ENCODE measurements at places on chromosomes 2 and 18.

- DNase-seq = no peak
Observed at GRCh38 chr18:2879889-2880288, 33.1 kb downstream of the EMILIN2 start.

DNA sequence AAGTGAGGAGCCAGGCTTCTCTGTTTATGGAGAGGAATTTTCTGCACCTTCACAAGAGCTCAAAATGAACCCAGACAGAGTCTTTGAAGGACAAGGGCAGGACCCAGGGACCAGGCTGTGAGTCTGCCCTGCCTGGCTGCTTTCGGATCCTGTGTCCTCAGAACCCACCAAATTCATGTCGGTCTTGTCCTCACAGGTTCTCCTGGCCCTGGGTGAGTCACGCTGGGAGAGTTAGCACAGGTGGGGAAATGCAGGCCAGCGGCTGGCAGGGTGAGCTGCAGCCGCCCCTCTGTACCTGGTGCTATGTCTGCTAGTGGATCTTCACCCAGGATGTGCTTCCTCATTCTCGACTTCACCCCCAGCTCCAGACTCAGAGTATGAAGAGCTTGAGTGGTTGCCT lies 35.8 kb upstream of the TPO start:
- no peak for DNase-seq

GRCh38 chr2:48397846-48398245 lies 132.1 kb upstream of the STON1 start:
- no peak for DNase-seq

DNA sequence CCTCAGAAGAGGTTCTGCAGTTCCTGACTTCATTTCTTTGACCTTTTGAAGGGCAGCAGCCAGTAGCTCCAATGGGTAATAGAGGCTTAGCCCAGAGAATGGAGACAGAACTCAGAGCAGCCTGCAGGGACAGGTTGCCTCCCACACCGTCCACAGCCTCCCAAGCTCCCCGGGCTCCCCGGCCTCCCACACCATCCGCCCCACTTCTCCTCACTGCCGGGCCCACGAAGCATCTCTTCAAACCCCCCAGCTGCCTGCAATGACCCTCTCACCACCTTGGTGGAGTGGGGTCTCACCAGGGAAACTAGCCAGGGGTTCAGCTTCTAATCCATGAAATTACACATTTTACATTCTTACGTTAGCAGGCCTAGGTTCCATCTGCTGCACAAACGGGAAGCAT lies 652.0 kb upstream of the SALL3 start:
- no peak for DNase-seq

GRCh38 chr2:64587561-64587960 lies 63.4 kb downstream of the AFTPH start:
- DNase-seq = no peak

DNA sequence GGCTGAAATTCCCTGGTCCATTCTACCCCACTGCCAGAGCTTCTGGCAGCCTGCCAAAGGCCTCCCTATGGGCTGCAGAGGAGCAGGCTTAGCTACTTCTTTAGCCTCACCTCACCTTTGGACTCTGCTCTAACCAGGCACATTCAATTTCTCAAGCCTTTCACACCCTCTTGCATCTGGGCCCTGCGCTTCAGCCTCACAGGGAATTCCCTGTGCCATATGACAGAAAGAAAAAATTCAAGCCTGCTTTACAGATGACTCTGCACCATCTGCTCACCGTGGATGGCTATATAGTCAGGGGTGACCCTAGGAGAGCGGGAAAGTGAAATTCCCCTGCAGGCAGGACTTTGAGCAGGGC lies 62.5 kb downstream of the REEP1 start:
- no peak for DNase-seq

DNA sequence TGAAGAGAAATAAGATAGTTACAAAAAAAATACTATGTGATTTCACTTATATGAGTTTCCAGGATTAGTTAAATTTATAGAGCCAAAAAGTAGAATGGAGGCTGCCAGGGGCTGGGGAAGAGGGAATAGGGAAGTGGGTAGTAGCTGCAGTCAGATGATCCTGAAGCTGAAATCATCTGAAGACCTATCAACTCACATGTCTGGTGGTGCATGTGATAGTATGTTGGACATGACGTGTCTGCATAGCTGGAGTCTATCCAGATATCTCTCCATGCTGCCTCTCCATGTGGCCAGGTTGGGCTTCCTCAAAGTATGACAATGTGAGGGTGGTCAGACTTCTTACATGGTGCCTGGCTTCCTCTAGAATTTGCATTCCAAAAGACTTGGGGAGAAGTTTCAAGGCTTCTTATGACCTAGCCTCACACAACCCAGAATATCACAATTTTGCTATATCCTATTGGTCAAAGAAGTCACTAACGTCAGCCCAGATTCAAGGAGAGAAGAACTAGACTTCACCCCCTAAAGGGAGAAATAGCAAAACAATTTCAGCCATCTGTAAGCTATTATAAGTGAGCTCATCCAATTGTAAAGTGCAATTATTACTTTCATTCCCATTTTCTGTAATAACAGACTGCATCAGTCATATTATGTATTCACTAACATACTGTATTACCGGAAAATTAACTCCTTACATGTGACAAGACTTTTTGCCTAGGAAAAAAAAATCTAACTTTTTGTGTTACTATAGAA lies 14.0 kb upstream of the ZNF396 start:
- DNase-seq = no peak

DNA sequence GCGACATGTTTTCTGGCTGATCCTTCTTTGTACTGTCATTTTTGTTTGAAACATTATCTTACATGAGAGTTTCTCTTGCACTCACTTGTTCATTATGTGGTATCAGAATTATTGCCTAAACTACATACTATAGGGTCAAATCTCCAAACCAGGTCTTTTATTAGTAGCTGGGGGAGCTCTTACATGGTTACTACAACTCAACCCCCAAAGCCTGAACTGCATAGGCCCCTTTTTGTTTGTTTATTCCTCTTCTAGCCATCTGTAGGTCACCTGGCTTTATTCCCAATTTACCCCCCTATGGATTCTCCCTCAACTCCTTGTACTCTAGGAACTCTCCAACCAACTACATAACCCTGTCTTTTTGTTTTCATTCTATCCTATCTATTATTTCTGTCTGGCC lies 46.7 kb downstream of the PUM2 start:
- DNase-seq = no peak

- DNase-seq = no peak
Observed at GRCh38 chr2:51103205-51103604, 71.3 kb upstream of the NRXN1 start.

DNA sequence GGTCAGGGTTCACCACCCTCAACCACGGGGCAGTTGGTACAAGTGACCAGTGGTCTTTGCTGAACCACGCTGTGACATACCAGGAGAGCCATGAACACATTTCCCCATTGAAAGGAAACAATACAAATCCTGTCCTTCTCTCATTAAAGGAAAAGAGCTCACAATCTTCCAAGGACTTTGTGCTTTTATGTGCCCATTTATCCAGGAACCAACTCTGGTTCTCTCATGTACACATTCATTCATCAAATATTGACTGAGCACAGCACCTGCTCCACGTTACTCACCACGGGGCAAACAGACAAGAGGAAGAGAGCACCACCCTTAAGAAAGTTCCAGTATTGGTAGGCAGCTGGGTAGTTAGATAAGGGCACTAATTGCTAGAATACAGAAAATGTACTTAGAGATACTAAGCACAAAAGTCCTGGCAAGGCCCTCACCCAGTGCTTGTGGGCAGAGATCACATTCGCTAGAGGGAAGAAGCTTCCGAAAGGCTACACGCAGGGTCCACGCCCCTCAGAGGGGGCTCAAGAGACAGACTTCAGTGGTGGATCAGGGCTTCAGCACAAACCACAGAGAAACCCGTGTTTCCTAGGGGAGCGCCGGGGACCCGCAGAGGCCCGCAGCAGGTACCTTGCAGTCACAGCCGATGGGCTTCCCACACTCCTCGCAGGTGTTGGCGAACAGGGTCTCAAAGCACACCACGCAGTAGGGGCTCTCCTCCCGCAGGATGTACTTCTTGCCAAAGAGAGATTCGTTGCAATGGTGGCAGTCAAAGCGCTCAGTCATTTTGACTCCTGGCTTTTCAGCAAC lies 12.9 kb downstream of the FHL2 start:
- DNase-seq = no peak

DNA sequence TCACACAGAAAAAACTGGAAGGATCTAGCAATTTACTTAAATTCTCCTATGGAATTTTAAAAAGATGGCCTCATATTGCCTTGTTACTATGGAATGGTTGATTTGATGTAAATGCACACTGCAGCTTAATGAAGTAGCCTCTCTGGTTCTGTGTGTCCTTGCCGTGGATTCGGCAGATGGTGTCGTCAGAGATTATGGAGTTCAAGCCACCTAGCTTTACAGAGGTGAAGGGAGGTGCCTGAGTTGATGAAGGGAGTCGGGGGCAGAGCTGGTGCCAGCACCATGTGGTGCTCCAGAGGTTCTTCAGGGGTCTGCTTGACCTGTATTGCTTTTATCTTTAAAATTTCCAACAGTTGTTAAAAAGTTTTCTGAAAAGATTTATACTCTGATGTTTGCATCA lies 48.8 kb downstream of the ASAP2 start:
- DNase-seq = no peak

DNA sequence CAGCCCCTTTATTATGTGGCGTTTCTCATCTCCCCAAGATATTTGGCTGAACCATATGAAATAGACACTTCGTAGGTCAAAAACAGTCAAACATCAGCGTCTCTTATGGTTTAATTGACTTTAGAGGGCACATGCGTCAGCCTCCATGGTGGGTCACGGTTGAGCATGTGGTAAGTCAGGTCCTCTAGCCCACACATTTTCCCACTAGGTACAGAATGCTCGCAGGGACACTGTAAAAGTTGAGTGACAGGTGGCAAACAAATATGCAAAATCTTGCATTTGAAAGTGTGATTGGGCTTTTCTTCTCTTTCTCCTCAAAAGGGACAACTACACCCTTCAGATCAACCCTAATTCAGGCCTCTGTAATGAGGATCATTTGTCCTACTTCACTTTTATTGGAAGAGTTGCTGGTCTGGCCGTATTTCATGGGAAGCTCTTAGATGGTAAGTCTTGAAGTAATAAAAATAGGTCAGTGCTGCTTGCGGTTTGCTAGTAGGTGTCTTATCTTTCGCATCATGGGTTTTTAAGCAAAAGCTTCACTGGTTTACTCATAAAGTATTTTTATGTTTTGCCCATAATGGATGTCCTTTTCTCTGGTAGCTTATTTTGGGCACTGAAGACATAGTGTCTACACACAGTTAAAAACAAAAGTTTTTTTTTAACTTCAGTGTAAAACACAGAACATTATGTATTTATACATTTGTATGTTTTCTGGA lies 261.3 kb downstream of the ALPK2 start:
- no peak for DNase-seq

GRCh38 chr2:40611196-40611595 lies 159.3 kb upstream of the SLC8A1 start:
- no peak for DNase-seq

DNA sequence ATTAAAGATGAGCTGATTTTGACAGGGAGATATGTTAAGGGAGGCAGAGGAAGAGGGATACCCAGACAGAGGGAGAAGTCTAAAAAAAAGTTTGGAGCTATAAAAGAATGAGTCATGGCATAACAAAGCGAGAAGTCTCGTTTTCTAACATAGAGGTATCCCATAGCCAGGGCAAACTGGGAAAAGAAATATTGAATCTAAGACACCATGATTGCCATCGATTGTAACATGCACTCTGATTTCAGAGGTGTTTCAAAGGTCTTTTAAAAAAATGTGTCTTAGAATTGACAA lies 110.7 kb downstream of the MDH1 start:
- no peak for DNase-seq

DNA sequence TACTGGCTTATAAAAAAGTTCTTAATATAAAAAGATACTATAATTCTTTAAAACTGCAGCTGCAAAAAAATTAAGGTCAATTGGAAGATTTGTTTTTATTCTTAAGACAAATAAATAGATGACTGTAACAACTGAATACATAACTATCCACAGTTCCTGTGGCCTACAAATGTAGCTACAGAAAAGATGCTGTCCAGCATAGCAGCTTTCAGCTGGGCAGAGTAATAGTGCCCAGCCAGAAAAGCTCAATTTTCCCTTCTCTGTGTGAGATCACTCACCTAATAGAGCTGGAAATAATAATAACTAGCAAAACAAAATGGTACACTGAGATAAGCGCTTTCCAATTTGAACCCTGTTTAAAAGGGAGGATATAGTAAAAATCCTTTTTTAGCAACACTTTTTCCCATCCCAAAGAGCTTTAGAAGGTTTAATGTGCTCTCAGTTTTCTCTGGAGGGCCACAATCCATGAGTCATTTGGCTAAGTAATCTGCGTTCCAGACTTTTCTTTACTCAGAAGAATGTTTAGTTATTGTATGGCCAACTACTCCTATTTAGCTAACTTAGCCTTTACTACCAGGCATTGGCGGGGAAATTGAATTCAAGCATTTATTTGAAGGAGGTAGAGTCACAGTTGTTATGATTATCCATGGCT lies 158.1 kb upstream of the SLC39A10 start:
- DNase-seq = no peak

DNA sequence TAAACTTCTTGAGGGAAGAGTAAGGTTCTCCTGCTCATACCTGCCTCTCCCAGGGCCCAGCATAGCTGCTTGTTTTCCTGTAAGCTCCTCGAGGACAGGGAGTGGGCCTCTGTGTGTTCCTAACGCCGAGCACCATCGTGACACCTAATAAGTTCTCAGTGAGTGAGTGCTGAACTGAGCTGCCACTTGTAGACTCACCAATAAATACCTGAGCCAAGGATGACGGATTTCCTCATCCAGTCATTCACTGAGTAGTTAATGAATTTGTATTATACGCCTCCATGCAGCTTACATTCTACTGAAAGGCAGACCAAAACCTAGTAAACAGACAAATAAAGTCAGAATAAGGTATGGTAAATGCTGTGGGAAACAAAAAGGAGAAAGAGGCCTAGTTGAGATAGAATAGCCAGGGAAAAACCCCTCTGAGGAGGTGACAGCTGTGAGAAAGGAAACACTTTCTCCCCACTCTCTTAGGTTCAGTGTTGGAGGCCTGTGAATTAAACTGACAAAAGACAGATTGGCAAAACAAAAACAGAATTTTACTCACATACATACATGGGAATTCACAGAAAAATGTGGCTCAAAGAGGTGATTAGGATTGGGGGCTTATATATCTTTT lies 138.6 kb downstream of the B3GNT2 start:
- DNase-seq = no peak

GRCh38 chr2:165313509-165313908 lies 74.3 kb downstream of the SCN2A start:
- DNase-seq = no peak

DNA sequence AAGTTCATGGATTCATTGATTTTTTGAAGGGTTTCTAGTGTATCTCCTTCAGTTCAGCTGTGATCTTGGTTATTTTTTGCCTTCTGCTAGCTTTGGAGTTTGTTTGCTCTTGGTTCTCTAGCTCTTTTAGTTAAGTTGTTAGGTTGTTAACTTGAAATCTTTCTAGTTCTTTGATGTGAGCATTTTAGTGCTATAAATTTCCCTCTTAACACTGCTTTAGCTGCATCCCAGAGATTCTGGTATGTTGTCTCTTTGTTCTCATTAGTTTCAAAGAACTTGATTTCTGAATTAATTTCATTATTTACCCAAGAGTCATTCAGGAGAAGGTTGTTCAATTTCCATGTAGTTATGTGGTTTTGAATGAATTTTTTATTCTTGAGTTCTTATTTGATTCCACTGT lies 210.6 kb downstream of the IRS1 start:
- no peak for DNase-seq
